H9 (cell line): ENCODE measurements at places on chromosomes 5 and 9. TPM values are rescaled to one million over a fixed set of nuclear protein-coding genes. Genes with fewer than 3 reads are reported as not detected.

- DNase-seq, result no peak
Measured at GRCh38 chr5:83340511-83340918, 131.0 kb upstream of the VCAN start.

Gene SWI5
- total RNA-seq, result 25.0 and 25.6 TPM in 2 replicates

Gene SLC34A3
- not detected in 2 replicates for total RNA-seq

DNA sequence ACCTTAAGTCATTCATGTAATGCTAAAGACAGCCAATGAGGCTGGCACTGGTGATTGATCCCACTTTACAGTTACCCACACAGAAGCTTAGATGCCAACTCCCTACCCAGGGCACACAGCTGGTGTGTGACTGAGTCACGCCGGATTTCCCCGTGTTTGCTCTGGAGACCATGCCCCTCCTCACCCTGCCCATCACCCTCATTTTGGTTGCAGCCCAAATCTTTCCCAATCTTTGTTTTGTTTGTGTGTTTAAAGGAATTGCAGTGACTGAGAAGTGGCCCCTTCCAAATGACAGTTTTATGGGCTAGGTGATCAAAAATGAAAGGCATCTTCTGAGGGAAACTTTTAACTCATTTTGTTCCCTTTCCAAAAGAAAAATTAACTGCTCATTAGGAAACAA is 10.9 kb downstream of the FBXL7 start:
- no peak for DNase-seq

GRCh38 chr9:112384690-112385089 is 4.8 kb downstream of the HSDL2 start:
- no peak for DNase-seq

DNA sequence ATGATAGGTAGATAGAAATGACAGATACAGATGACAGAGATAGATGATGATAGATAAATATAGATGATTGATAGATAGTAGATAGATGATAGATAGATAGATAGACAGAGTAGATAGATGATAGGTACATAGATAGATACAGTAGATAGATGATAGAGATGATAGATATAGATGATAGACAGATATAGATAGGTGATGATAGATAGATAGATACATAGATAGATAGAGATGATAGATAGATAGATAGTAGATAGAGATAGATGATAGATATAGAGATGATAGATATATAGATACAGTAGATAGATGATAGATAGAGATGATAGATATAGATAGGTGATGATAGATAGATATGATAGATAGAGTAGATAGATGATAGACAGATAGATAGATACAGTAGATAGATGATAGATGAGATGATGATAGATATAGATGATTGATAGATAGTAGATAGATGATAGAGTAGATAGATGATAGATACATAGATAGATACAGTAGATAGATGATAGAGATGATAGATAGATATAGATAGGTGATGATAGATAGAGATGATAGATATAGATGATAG is 95.7 kb upstream of the SMIM23 start:
- no peak for DNase-seq

GRCh38 chr5:180120237-180121101 is 48.9 kb upstream of the RNF130 start:
- DNase-seq, result peak; percentile 24

DNA sequence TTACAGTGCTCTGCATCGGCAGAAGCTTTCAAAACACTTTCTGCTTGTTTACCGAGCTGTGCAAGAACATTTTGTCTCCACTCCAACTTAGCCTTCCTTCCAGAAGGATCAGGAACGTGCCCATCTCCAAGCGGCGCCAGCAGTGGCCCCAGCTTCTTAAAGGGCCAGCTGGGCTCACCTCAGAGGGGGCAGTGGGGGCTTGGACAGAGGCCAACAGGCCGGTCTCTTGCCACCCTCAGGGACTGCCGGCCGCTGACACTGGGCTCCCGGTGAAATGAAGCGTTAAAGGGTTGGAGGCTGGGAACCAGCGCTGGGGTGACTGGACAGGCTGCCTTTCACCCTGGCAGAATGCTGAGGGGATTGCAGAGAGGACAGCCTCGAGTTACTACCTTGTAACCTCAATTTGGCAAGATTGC is 67.0 kb upstream of the RNU6ATAC start:
- DNase-seq, result no peak

Gene ABHD17B
- total RNA-seq, result 67.6 and 70.2 TPM in 2 replicates

- DNase-seq, result no peak
Measured at GRCh38 chr5:138685193-138685745, 68.0 kb upstream of the CTNNA1 start.

- DNase-seq, result no peak
Measured at GRCh38 chr9:108511307-108511706, 344.5 kb downstream of the ACTL7B start.

DNA sequence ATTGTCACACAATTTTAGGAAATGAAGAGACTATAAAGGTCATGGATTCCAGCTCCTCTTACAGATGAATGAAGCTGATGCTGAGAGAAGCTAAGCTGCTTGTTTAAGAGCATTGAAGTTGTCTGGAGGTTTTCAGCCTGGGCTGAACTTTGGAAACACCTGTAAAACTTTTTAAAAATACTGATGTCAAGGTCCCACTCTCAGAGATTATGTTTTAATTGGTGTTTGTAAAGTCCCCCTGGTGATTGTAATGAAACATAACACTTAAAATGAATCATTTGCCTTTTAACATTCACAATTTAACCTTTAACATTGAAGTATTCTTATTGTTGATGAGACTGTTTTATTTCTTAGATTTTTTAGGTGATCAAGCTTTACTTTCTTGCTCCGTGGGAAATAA is 16.4 kb downstream of the RAD23B start:
- DNase-seq, result no peak

Gene ORM2
- total RNA-seq, result 1.2 and 1.4 TPM in 2 replicates

DNA sequence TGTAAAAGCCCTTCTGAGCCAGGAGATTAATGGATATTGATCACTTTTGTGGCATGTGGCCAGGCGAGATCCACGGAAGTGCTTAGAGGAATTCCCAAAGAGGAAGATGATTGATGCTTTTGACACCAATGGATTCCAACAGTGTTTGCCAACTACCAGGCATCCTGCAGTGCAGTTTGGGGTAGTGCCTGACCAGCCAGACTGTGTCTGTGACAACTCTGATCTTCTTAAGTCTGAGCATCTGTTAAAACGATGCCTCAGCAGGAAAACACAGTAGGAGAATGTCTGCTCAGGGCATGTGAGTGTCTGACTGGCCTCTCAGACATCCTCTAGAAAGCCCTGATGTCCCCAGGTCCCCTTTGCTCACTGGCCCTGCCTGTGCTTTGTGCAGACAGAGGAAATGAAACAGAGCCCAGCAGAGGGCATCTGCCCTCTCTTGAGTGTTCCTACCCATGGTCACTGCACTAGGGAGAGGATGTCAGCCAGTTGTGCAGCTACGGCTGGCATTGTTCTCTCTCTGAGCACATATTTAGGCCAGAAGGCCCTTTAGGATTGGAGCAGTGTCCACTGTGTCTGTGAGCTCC is 57.0 kb downstream of the TRPC7 start:
- DNase-seq, result peak; percentile 50

GRCh38 chr9:31916591-31917241 is 467.7 kb upstream of the ACO1 start:
- DNase-seq, result peak; percentile 43

Gene CCDC69
- 5.3 and 6.0 TPM in 2 replicates for total RNA-seq

Gene LRRC19
- not detected in 2 replicates for total RNA-seq

DNA sequence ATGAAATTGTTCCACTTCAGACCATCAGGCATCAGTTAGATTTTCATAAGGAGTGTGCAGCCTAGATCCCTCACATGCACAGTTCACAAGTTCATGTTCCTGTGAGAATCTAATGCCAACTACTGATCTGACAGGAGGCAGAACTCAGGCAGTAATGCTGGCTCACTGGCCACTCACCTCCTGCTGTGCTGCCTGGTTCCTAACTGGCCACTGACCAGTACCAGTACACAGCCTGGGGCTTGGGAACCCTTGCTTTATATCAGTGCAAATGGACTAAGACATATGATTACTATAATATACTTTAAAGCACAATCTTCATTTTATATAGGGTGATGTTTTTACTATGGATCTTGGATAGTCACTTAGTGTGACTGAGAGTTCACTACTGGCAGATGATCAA is 259.2 kb downstream of the SLCO4C1 start:
- no peak for DNase-seq
